ENCODE measurements at places on chromosomes 11 and 22.

GRCh38 chr11:43493431-43493830 lies 134.7 kb downstream of the TTC17 start:
- DNase-seq = no peak

DNA sequence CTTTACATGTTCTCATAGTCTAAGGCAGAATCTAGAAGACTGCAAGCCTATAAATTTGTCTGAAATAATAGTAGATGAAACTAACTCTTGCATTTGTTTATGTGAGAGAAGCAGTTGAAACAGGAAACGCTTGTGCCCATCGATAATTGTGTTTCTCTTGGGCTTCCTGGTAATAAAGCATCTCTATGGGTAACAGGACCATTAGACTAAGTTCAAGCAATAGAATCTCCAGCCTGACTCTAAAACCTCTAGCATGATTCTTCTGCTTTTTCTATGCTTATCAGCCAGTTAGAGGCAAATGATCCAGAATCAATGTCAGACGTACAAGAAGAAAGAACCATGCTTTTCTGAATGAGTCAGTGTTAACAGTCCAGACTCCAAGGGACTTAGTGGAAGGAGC lies 1734.4 kb downstream of the LRRC4C start:
- no peak for DNase-seq

GRCh38 chr22:23564276-23564675 lies 15.8 kb downstream of the IGLL1 start:
- no peak for DNase-seq

DNA sequence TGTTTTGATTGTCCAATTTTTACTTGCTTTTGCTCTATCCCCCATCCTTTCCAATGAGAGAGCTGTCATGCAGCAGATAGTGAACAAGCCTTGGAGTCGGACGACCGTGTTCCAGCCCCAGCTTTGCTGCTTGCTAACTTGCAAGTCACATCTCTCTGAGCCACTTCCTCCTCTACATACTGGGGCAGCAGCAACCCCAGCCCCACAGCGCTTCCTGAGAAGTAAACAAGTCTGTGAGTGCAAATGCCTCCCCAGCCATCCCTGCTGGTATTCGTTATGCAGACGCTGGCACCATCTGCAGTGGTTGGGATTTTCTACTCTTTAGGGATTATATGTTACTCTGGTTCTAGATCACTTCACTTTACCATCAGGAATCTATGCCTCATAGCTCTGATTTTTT lies 35.0 kb downstream of the TPBGL start:
- DNase-seq = no peak

DNA sequence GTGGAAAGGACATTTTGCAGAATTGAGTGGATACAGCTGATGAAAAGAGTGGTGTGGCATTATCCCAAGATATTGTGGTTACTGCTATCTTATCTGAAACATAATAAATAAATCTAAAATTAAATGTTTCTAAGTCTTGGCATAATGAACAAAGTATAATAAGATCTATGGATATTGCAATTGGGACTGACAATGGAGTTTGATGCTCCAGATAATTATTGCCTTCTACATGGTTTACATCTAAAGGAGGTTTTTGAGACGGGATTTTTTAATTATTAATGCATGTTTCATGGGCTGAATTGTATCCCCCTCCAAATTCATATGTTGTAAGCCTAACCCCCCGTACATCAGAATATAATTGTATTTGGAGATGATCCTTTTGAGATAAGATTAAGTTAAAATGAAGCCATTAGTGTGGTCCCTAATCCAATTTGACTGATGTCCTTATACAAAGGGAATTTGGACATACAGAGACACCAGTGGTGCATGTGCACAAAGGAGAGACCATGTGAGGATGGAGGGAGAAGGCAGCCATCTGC lies 198.5 kb downstream of the MSANTD4 start:
- no peak for DNase-seq

- DNase-seq = no peak
These were observed 456 bp upstream of the SPI1 start for GRCh38 chr11:47378836-47379170.

- DNase-seq = no peak
These were observed 22.0 kb downstream of the CELSR1 start for GRCh38 chr22:46515208-46516111.

DNA sequence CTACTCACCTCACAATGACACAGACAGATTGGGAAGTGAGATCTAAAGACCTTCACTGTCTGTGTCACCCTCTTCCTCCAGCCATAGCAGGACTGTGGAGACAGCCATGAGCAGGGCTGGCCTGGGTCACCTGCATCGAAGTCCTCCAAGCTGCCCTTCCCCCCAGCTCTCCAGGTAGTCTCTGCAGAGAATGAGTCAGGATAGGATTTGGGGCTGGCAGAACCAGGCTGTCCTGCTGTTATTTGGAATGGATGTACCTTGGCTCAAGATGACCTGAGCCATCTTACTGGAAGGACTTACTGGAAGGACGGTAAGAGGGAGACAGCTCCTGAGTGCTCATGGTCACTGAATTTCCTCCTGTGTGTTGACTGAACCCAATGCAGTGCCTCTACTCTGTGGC lies 29.2 kb downstream of the GGTLC2 start:
- DNase-seq = no peak

DNA sequence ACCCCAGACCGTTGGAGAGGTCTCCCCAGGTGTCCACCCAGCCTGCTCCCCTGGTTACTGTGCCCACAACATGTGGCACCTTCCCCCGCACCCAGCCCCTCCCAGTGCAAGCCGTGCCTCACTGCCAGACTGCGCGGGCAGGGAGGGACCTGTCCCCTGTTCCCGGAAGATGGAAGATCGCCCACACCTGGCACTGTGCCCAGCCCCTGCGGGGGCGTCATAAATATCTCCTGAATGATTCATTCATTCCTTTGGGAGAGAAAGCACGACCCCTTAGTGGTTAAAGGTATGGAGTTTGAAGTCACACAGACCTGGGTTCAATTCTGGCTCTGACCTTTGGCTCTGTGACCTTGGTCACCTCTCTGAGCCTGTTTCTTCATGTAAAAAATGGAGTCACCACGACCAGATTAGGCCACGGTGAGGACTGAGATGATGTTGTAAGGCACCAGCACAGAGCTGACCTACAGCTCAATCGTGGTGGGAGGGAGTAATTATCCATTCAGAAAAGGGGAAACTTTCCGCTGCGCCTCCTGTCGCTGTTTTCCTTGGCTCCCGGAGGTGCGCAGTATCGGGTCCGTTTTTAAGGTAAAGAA lies 497 bp upstream of the SYT12 start:
- no peak for DNase-seq

DNA sequence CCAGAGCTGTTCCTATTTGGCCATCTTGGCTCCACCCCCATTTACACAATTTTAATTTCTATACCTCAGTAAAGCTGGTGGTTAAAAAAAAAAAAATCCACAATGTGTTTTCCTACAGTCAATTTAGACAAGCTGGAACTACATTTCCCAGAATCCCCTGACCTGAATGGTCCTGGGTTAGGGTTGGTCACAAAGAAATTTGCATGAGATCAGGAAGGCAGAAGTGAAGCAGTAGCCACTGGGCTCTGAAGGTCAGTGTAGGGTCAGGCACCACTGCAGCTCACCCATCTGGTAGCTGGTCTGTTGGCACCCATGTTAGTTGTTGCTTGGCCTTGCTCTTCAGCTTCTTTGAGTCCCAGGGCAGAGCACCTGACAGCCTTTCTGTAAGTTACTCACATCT lies 210.7 kb upstream of the API5 start:
- no peak for DNase-seq

- DNase-seq = no peak
These were observed 1.7 kb upstream of the WEE1 start for GRCh38 chr11:9571763-9572115.

- peak; percentile 79 for DNase-seq
These were observed 7.8 kb downstream of the SIGIRR start for GRCh38 chr11:406796-407650.

GRCh38 chr11:117130879-117131278 lies 13.2 kb upstream of the PAFAH1B2 start:
- DNase-seq = no peak

GRCh38 chr11:62854013-62854824 lies 14.8 kb upstream of the WDR74 start:
- no peak for DNase-seq

DNA sequence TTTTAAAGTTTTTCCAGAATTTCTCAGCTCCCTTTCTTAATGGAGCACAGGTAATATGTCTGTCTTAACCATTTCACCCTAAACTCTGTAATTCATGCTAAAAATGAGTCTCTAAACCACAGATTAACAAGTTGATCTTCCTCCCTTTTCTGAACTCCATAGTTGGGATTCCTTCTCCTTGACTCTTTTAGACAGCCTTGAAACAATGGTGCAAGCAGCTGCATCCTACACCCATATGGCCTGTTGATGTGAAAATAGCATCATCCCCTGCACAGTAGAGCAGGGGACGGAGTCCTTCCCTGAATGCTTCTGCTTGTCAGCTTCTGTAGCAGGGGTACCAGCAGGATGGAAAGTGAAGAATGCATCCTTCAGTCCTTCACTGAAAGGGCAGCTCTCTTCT lies 192.8 kb upstream of the SORL1-AS1 start:
- DNase-seq = no peak

DNA sequence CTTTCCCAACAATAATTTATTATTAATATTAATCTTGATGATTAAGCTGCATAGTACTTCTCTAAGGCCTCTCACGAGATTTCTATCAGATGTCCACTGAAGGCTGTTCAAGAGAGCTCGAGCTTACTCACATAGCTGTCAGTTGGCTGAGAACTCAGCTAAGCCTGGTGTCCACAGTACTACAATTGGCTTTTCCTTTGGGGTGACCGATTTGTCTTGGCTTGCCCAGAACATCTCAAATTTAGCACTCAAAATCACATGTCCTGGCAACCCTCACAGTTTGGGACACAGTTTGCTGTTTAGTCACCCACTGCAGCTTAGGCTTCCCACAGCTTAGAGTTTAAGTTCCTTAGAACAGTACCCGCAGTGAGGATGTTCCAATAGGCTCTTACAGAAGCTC lies 96.5 kb downstream of the LUZP2 start:
- no peak for DNase-seq

GRCh38 chr22:43053176-43053575 lies 36.0 kb downstream of the TTLL1 start:
- DNase-seq = no peak

- no peak for DNase-seq
These were observed 37.0 kb upstream of the ABTB2 start for GRCh38 chr11:34394771-34395300.

DNA sequence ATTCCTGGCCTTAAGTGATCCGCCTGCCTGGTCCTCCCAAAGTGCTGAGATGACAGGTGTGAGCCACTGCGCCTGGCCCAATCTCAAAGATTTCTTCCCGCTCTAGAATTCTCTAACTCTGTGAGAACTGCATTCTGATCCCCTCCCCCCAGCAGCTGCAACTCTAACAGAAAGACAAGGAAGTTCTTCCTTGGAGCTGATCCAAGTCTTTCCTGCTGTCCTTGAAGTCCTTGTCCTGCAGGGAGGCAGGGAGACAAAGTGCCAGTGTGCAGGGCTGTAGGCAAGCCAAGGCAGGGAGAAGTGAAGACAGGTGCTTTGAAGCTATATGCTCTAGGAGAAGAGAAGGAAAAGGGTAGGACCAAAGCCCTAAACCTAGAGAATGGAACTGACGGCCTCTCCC lies 9.5 kb upstream of the GGA1 start:
- DNase-seq = no peak

GRCh38 chr11:90243534-90243933 lies 20.7 kb upstream of the CHORDC1 start:
- DNase-seq = no peak

GRCh38 chr11:26779074-26779865 lies 57.4 kb upstream of the SLC5A12 start:
- DNase-seq = no peak

DNA sequence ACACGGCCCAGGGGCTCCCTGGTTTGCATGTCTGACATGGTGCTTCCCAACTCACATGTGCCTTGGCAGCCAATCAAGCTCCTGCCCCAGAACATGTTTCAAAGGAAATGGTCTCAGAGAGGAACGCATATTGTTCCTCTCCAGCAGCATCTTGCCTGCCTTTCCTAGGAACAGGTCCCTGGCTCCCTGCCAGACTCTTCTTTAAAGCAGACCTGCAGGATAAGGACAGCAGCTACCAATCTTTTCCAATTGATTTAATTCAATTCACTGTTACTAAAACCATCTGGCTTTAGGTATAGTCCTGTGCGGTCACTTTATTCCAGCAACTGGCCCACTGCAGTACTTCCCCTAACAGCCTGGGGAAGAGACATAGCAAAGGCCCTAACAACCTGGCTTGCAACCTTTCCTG lies 79.9 kb downstream of the AMBRA1 start:
- DNase-seq = no peak

- DNase-seq = peak; percentile 80
These were observed 73.3 kb upstream of the ZBED5 start for GRCh38 chr11:10930972-10931760.

- DNase-seq = no peak
These were observed 159.0 kb upstream of the RAG2 start for GRCh38 chr11:36757075-36757474.

DNA sequence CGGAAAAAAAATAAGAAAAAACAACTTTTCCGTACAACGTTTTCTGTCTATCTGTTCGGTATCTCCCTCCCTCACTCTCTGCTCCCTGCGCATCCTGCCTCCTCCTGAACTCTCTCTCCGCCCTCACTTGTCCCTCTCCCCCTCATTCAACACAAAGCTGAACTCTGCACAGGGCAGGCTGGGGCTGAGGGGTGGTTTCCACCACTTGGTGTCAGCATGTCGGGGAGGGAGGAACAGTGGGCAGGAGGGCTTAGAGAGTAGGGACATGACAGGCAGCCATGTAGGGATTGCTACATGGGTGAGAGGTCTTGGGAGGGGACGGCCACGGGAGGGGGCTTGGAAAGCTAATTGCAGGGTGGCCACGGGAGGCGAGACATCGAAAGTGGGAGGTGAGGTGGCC lies 17.6 kb downstream of the SLC22A12 start:
- DNase-seq = no peak

- DNase-seq = no peak
These were observed 24.8 kb downstream of the PAK1 start for GRCh38 chr11:77449060-77449521.

GRCh38 chr11:107457205-107457557 lies 444 bp downstream of the CWF19L2 start:
- peak; percentile 9 for DNase-seq

- no peak for DNase-seq
These were observed 1.6 kb downstream of the MRPL17 start for GRCh38 chr11:6681505-6681904.

DNA sequence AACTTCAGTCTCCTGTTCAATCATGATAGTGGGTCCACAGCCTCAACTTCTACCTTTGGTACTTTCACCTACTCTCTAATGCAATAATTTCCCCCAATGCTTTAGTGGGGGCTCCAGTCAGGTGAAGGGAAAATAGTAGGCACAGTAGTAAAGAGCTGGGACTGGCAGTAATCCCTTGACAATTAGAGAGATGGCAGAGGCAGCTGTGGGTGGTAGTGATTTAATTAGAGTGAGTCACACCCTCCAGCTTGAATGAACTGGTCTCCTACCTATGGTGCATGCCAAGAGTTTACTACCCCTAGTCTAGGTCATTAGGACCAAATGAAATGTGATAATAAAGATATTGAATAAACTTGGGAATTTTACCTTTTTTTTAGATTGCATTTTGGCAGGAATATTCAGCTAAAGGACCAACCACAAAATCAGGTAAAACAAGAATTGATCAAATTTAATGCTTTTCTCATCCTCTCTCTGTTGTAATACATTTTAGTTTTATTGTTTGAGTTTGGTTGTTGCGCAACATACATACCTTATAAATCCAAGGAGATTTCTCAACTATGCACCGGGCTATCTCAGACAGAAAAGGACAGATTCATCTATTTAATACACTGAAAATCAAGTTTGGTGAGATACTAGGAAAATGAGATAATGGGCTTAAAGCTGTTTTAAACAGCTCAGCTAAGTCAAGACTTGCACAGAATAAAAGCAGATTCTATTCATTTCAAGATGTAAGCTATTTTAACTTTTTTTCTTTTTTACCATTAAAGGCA lies 9.0 kb downstream of the PRRG4 start:
- no peak for DNase-seq
